ENCODE measurements at places on chromosomes 11 and 22. TPM values are rescaled to one million over a fixed set of nuclear protein-coding genes. Genes with fewer than 3 reads are reported as not detected.

DNA sequence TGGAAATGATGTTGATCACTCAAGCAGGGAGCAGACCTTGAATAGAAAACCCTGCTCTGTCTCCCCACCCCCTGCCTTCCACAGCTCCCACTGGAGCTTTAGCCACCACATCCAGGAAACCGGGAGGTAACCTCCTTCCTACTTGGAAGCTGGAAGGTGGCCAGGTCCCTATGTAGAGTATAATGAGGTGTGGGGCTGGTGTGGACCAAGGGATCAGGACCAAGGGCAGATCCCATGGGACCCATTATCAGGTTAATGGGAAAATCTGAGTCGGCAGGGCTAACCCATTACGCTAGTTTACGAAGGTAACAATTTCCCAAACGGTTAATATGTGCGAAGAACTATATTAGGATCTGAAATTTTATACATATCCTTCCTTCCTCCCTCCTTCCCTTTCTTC, 321.9 kb downstream of the MIAT start:
- no peak for DNase-seq

DNA sequence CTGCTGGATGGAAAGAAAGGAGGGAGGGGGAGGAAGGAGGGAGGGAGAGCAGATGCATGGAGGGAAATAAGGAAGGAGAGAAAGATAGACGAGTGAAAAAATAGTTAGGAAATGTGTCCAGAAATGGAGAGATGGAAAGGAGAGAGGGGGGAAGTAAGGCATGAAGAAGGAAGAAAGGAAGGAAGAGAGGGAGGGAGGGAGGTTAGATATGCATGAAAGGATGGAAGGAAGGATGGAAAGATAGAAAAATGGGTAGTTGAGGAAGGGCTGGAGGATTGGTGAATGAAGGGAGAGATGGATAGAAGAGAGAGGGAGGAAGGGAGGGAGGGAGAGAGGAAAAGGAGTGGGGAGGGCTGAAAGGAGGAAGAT, 19.6 kb downstream of the LINC01488 start:
- no peak for DNase-seq

DNA sequence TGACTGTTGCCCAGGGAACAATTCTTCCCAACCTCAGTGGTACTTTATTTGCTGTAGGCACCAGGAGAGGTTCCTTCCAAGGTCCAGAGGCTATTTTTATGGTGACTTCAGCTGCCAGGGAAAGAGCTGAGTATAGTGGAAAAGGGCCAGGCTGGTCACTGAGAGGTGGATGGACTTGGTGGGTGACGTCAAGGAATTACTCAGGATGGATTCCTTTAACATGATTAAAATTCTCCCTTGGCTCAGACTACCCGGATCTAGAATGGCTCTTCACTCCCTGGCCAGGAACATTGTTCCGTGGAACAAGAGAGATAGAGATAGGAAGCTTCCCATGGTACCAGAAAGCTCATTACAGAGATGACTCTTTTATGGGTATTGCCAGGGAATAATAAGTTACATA, 8.7 kb upstream of the CALCA start:
- DNase-seq = peak; percentile 81

DNA sequence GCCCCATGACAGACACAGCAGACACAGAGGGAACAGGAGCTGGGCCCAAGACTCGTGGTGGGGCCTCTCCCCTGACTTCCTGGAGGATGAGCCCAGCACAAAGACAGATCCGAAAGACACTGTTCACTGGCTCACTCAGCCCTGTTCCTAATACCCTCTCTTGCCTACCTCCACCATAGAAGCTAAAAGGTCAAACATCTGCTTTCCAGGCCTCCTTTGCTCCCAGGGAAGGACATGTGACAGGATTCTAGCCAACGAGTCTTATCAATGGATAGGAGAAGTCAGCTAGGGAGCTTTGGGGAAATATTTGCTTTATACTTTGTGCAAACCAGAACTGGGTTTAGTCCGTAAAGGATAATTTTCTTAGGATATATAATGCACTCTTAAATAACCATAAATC, 8.4 kb upstream of the CLMP start:
- no peak for DNase-seq

- DNase-seq = no peak
These were observed 264.8 kb downstream of the INSC start for GRCh38 chr11:15379483-15379882.

- DNase-seq = no peak
These were observed 186.3 kb downstream of the CTTN start for GRCh38 chr11:70584498-70585235.

AMOTL1 gene
- 47.8 TPM for total RNA-seq

SCUBE1 gene
- 0.07 TPM for total RNA-seq
